ENCODE measurements at places on chromosomes 5 and 9. TPM values are rescaled to one million over a fixed set of nuclear protein-coding genes. Genes with fewer than 3 reads are reported as not detected.

DNA sequence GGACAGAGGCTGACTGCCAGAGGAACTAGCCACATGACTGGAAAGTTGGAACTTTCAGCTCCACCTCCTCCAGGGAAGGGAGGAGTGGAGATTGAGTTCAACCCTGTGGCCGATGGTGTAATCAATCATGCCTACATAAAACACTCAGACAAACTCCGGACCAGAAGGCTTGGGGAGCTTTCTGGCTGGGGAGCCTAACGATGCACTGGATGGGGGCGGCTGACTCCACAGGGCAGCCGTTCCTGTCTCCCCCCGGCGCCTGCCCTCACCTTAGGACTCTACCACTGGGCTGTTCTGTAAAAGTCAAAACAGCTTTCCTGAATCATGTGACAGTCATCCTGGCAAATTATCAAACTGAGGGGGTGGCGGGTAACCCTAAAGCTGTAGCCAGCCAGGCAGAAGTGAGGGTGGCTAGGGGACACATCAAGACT lies 58.0 kb downstream of the GOLM1 start:
- no peak overlapping the region for H3K4me3 ChIP-seq
- peaks cover 3% of the 10 kb centered on the region for H3K36me3 ChIP-seq
- H3K4me1 ChIP-seq, result no peaks in the 10 kb centered on the region
- no peaks in the 10 kb centered on the region for H3K27me3 ChIP-seq
- no peak overlapping the region for H3K27ac ChIP-seq

DNA sequence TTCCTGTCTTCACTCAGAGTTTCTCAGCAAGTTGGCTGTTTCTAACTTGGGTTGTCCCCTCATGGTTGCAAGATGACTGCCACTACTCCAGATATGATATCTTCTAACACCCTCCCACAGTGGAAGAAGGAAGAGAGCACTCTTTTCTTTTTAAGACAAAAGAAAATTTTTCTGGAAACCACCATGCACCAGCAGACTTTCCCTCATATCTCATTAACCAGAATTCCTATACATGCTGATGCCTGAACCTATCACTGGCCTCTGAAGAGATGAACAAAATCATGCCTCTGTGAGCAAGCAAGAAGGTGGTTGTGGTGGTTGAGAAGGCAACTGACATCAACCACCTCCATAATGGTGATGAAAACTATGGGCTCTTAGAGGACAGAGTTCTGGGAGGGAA lies 56.8 kb downstream of the FEM1C start:
- no peaks in the 10 kb centered on the region for H3K36me3 ChIP-seq
- DNase-seq, result no peak
- no peak overlapping the region for H3K27ac ChIP-seq
- H3K4me1 ChIP-seq, result no peaks in the 10 kb centered on the region
- no peaks in the 10 kb centered on the region for H3K27me3 ChIP-seq

DNA sequence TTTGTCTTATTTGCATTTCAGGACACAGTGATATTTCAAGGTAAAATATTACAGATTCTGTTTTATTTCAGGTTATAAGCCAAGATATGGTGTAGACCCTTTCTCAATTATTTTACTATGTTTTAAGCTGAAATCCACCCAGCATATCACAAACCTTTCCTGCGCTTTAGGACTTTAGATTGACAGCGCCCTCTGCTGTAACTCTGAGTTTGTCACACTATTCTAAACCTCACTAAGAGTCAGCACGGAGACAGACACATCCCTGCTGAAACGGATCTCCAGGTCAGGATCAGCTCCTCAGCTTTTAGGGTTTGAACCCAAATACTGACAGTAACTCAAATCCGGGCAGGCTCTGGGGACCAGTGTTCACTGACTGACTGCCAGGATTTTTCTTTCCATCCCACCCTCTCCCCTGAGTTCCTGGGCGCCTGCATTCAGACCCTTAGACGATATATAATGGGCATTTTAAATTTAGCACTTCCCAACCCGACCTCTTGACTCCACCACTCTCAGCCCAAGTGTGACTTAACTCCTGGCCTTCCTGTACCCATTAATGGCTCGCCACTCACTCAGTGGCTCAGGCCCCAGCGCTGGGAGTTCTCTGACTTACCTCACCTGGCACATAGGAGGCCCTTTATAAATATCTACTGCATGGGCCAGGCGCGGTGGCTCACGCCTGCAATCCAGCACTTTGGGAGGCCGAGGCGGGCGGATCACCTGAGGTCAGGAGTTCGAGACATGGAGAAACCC lies 33.5 kb downstream of the TLX3 start:
- DNase-seq, result no peak
- H3K36me3 ChIP-seq, result no peaks in the 10 kb centered on the region
- H3K4me3 ChIP-seq, result no peak overlapping the region
- peaks cover 52% of the 10 kb centered on the region for H3K27me3 ChIP-seq
- H3K27ac ChIP-seq, result no peak overlapping the region
- no peaks in the 10 kb centered on the region for H3K4me1 ChIP-seq

DNA sequence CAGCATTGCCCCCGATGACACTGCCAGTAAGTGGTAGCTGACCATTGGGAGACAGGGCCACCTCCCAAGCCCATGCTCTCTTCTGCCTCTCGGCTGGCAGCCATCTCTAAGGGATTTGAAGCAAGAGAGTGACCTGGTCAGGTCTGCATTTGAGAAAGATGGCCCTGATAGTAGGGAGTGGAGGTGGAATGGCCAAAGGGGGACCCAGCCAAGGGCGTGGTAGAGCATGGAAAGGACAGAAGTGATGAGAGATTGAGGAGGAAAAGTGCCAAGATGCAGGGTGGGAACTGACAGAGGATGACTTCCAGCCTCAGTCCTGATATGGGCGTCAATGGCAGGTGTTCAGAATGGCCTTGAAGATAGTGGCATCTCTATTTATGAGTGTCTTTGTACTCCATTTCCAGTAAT lies 9.0 kb downstream of the ABL1 start:
- peaks cover 100% of the 10 kb centered on the region for H3K4me1 ChIP-seq
- no peaks in the 10 kb centered on the region for H3K27me3 ChIP-seq
- H3K36me3 ChIP-seq, result no peaks in the 10 kb centered on the region
- H3K4me3 ChIP-seq, result no peak overlapping the region

- H3K4me1 ChIP-seq, result peaks cover 83% of the 10 kb centered on the region
- no peaks in the 10 kb centered on the region for H3K27me3 ChIP-seq
- peak overlapping the region; percentile 97 for H3K4me3 ChIP-seq
- H3K27ac ChIP-seq, result peak overlapping the region; percentile 97
- no peak for DNase-seq
These were observed 2.2 kb downstream of the GPX3 start for GRCh38 chr5:151022511-151023018.

GRCh38 chr9:87594194-87594593 lies 96.5 kb downstream of the DAPK1 start:
- H3K4me1 ChIP-seq, result peaks cover 58% of the 10 kb centered on the region
- H3K27me3 ChIP-seq, result no peaks in the 10 kb centered on the region
- no peak overlapping the region for H3K4me3 ChIP-seq
- H3K36me3 ChIP-seq, result no peaks in the 10 kb centered on the region
- DNase-seq, result no peak
- no peak overlapping the region for H3K27ac ChIP-seq

The PTRH1 gene
- total RNA-seq, result 13.9 TPM

The ITGA2 gene
- total RNA-seq, result 0.80 TPM

The ORM1 gene
- total RNA-seq, result not detected

The ZNG1F gene
- 1.9 TPM for total RNA-seq

The SOHLH1 gene
- not detected for total RNA-seq

The ZBED3 gene
- 7.8 TPM for total RNA-seq

Measured in left ventricle myocardium inferior (tissue), 1 donor.